ENCODE measurements at places on chromosomes 1 and 21.

DNA sequence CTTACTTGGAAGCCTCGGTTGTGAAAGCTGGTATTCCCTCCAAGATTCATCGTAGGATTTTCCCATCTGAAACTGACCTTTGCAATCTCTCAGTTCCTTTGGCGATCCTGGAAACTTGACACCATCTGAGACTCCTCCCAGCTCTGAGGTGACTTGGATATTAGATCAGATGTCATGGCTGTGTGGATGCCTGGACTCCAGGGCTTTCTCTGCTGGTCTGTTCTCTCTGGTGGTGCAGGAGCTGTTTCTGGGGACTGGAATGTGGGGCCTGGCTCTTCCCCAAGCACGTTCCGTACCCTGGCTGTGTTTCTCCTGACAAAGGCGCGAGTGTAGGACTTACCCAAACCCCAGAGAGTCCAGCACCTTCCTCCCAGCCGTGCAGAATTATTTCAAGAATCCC lies 252.2 kb downstream of the RPS6KC1 start:
- no peak for DNase-seq

DNA sequence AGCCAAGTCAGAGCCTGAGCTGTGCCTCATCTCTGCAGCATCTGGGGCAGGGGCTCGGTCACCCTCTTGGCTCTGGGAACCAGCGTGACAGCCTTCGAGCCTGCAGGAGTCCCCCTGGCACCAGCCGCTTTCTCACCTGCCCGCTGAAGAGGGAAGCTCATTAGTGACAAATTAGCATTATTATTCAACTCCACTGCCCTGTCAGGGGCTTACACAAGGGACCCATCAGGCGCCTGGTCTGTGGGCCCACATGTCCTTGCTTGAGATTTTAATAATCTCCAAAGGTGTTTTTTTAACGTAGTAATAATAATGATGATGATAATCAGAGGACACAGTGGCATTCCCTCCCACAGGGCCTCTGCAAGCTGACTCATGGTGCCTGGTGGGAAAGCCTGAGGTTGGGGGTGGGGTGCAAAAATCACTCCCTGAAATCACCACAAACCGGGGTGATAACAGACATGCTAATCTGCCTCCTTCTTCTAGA lies 98.1 kb upstream of the IGSF21 start:
- no peak for DNase-seq

DNA sequence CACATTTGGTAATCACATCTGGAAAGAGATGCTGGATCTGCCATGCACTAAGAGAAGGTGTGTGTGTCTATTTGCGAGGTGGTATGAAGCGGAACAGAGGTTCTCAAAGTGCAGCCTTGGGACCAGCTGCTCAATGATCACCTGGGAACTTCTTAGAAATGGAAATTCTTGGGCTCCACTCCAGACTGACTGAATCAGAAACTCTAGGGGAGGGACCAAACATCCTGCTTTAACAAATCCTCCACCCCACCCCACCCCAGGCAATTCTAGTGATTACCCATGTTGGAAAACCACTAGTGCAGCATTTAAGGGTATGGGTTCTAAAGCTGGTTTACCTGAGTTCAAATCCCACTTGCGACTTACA lies 143.9 kb upstream of the JUN start:
- no peak for DNase-seq

DNA sequence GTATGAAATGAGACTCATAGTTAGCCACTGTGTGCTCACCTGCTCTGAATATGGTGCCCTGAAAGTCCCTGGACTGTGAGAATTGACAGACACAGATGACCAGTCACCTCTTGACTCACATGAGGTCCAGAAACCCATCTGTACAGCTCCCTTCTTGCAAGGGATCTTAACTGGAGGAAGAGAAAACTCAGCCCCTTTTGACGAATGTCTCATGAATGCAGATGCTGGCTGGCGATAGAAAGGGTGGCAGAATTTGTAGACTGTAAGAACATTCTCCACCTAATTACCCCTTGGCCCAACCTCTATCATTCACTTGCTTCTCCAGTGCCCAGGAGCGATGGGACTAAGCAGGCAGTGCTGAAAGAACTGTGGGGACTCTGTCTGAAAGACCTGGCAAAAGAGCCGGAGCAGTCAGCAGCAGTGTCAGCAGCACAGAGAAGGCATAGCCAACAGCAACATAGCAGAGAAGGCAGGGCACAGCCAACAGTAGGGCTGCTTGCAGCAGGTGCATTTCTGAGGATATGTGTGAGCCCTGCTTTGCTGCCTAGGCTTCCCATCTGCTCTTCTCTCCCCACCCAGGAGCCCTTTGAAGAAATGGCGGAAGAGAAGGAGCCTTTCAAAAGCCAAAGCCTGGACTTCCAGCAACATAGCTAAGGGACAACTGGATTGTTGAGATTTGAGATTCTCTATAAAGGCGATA lies 25.8 kb upstream of the IFNGR2 start:
- no peak for DNase-seq

DNA sequence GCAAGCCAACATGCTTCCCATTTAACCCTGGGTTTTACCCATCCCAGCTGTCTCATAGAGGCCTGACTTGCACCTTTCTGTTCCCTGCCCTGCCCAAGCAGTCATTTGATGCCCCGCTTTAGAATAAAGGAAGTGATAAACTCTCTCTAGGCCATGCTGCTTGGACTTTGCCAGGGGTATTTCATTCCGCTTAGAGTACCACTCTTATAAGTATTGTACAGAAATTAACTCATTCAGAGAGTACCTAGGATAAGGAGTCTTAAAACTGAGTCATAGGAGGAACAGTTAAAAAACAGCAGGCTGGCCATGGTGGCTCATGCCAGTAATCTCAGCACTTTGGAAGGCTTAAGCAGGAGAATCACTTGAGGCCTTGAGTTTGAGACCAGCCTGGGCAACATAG lies 21.0 kb upstream of the LYST start:
- no peak for DNase-seq

GRCh38 chr1:21782349-21782867 lies 541 bp downstream of the USP48 start:
- DNase-seq, result peak; percentile 52
